ENCODE measurements at places on chromosomes 16 and 17.

GRCh38 chr17:78753316-78754250 is 28.5 kb downstream of the CYTH1 start:
- DNase-seq: no peak

- DNase-seq: no peak
Observed at GRCh38 chr17:49469831-49470810, 25.0 kb upstream of the NGFR start.

GRCh38 chr17:29205047-29205446 is 24.8 kb upstream of the MYO18A start:
- DNase-seq: no peak

DNA sequence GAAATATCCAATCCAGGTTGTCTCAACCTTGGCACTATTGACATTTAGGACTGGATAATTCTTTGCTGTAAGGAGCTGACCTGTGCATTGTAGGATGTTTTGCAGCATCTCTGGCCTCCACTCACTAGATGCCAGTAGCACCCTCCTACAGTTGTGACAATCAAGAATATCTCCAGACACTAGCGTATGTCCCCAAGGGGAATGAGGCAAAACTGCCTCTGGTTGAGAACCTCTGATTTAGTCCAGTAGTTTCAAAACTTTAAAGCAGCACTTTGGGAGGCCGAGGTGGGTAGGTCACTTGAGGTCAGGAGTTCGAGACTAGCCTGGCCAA is 48.4 kb downstream of the IQCK start:
- DNase-seq: no peak

- DNase-seq: no peak
Observed at GRCh38 chr16:71357681-71358080, 842 bp upstream of the CALB2 start.

DNA sequence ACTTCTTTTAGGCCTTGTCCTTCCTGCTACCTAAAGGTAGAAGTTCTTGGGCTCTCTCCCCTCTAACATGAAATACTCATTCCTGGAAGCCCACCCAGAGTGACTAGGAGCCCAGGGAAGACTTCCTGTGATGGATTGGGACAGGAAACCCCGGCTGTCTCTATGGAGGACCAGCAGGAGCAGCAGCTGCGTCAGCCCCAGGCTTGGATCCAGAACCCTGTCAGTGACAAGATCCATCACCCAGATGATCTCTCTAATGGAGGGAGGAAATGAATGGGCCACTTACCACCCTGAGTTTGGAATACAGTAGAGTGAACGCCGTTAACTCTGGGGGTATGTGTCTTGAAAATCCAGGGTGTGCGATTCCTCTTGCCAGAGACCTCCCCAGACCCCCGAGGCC is 195.7 kb upstream of the WSCD1 start:
- no peak for DNase-seq

DNA sequence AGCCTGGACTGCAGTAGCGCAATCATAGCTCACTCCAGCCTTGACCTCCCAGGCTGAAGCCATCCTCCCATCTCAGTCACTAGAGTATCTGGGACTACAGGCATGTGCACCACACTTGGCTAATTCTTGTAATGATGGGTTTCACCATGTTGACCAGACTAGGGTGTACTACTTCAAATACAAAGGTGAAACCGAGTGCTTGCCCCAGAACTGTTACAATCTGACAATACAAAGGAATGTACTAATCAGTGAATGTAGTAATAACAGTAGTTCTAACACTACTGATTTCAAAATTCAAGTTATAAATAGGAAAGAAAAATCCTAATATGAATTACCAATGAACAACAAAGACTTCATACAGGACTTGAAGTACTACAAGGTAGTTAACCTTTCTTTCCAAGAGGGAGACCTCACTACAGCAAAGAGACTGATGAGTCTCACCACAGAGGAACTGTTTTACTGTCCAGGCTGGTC is 24.4 kb downstream of the CRK start:
- DNase-seq: no peak

GRCh38 chr17:44502598-44503146 is 534 bp downstream of the GPATCH8 start:
- DNase-seq: no peak

DNA sequence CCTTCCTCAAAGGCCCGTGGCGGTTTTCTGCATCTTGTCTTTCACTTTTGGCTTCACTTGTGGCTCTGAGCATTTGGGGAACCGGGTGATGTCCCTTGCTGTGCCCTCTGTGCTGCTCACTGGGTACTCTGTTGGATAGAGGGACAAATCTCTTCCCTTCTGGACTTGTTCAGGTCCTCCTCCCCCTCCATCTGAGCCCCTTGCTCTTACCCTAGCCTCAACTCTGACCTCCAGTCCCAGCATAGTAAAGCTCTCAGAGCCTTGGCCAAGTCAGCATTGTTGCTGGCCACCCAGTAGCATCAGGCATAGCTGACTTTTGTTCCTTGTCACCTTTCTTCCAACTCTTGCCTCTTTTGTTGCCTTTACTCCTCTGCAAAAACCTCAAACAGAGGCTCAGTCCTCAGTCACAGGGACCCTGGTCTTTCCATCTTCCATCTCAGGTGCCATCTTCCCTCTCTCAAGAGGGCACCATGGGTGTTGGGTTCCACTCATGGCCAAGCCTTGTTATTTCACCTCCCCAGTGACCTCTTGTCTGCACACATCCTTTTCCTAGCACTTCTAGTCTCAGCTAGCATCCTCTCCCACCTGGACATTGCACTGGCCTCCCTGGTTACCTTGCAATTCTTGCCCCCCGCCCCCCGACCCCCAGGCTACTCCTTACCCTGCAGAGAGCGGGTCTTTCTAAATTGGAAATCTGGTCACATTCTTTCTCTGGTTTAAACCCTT is 393 bp upstream of the PSMB10 start:
- DNase-seq: no peak

DNA sequence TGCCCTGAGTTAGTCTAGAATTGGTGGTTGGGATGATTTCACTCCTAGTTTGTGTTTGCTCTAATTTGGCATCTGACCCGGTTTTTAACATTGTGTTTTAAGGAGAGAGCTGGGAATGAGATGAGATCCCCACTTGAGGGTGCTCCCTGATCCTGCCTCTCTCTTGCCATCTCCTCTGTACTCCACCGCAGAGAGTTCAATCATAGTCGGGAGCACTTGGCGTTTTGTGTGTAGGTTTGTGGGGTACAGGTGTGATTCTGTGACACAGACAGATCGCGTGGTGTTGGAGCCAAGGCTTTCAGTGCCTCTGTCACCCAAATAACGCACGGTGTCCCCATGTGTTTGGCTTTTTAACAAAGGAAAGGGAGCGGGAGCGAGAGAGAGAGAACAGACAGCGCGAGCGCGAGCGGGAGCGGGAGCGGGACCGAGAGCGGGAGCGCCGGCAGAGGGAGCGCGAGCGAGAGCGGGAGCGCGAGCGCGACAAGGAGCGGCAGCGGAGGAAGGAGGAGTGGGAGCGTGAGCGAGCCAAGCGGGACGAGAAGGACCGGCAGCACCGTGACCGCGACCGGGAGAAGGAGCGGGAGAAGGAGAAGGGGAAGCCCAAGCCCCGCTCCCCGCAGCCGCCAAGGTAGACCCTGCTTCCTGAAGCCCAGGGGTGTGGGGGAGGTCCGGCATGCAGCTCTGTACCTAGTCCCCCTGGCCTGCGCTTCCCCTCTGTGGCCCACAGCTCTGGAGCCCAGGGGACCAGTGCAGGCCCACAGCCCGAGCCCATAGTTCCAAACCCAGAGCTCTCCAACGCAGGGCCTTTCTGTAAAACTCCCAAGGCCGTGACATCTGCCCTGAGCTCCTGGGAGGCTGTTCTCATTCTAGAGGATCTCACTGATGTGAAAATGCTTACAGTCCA is 27.2 kb upstream of the IL17C start:
- DNase-seq: no peak

- DNase-seq: no peak
Observed at GRCh38 chr17:41998497-41998896, 18.7 kb downstream of the DNAJC7 start.

DNA sequence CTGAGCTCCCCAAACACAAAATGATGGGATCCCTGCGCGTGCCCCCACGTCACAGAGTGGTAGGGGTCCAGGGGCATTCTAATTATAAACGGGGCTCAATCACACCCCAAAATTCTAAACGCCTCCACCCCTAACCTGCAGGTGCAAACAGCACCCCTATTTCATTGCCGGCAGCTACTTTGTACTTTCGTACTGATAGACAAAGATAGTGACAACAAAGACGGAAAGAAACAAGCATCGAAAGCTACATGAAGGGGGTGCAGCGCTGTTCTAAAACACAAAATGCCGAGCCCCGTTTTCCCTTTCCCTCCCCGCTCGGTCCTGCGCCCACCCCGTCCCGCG is 13.9 kb downstream of the MIS12 start:
- no peak for DNase-seq

- DNase-seq: no peak
Observed at GRCh38 chr17:22266231-22266630, 573.9 kb downstream of the KCNJ18 start.

GRCh38 chr17:39794249-39794970 is 56.7 kb downstream of the GRB7 start:
- DNase-seq: no peak

GRCh38 chr17:72884066-72884465 is 208.4 kb downstream of the SLC39A11 start:
- peak; percentile 96 for DNase-seq

DNA sequence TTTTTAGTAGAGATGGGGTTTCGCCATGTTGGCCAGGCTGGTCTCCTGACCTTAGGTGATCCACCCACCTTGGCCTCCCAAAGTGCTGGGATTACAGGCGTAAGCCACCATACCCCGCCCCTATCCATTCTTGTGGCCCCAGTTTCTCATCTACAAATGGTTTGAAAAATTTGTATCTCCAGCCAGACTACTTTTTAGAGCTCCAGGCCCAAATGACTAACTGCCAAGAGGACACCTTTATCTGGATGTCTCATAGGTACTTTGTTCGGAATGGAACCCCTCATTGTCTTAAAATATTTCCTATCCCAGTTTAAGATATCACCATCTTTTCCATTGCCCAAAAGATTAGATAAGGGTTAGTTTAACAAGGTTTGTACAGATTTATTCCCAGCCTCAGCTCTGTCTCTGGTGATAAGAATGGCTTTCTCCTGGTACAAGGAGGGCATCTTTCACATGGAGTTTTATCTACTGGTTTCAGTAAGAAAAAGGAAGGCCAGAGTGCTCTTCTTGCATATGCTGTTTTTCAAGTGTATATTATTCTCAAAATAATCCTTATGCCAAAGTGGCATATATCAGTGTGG is 4.9 kb upstream of the CDC27 start:
- DNase-seq: no peak

DNA sequence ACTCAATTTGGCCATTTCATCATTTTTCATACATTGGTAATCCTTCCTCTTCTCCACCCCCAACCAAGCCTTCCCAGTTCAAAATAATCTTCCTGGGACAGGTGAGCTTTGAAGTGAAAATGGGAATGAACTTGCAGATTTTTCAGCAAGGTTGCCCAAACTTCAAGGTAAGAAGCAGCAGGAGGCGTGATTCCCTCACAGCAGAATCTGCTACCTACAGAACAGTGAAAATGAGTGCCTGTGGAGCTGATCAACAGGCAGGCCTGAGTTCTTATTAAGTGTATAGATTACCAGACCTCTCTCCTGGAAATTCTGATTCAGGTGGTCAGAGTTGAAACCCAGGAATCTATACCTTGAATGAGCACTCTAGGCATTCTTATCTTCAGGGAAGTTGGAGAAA is 356.6 kb downstream of the RBFOX1 start:
- no peak for DNase-seq

GRCh38 chr16:9976601-9977000 is 205.6 kb downstream of the GRIN2A start:
- DNase-seq: no peak

GRCh38 chr17:38498353-38498752 is 70.1 kb downstream of the ARHGAP23 start:
- no peak for DNase-seq

- DNase-seq: no peak
Observed at GRCh38 chr16:704552-705380, 835 bp downstream of the FBXL16 start.

DNA sequence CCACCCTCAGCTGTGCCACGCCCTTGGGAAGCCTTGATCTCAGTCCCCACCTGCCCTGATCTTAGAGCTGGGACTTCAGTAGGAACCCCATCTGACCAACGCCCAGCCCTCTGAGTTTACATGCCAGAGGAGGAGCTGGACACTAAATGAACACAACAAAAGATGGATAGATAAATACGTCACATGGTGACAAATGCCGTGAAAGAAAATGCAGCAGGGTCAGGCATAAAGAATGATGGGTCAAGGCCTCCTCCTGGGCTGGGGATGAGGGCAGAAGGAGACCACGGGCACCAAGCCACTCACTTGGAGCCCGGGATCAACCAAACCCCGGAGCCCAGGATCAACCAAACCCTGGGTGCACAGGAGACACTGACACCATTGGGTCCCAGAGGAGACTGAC is 354.9 kb downstream of the C16orf95 start:
- no peak for DNase-seq

GRCh38 chr17:31673076-31673475 is 186.0 kb downstream of the COPRS start:
- DNase-seq: no peak

- DNase-seq: no peak
Observed at GRCh38 chr17:8696906-8697305, 47.7 kb downstream of the CCDC42 start.

- DNase-seq: no peak
Observed at GRCh38 chr16:56625943-56626654, 518 bp downstream of the MT1E start.

DNA sequence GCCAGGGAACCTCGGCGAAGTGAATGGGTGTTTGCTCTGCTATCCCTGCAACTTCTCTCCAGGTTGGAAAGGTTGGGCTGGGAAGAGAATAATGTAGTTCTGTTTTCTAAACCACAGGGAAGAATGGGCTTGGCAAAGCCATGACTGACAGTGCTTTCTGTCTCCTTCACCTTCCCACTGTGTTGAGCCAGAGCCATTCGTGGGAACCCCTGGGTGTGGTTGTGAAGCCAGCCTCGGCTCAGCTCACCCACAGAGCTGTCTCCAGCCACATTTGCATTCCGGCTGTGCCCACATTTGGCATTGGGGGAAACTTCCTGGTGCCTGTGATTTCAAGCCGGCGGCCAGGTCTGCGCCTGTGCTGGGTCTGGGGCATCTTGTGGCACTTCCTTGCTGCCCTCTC is 39.9 kb downstream of the BAIAP2 start:
- no peak for DNase-seq

DNA sequence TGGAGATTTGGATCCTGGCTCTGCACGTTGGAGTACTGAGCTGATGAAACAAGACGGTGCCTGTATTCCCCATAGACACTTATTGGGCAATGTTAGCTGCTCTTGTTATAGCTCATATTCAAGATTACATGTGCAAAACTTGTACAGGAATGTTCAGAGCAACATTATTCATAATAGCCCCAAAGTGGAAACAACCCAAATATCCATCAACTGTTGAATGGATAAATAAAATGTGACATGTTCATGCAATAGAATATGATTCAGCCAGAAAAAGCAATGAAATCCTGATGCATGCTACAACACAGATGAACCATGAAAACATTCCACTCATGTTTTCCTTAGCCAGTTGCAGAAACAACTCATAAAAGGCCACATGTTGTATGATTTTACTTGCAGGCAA is 5.7 kb upstream of the SDR42E1 start:
- no peak for DNase-seq
